Activated T-helper 1 cell treated with anti-CD3 and anti-CD28 coated beads, Interleukin-12 subunit alpha, Interleukin-12 subunit beta, Interleukin-2, Interleukin-4 antibody, amounts not matched to agents 30 ng/mL and 10 ng/mL and 1 ng/mL, durations not matched to agents 14 hours and 24 hours and 36 hours (primary cell): ENCODE measurements at places on chromosomes 12 and 14.

- DNase-seq = no peak
These were observed 30.1 kb downstream of the ATG14 start for GRCh38 chr14:55381561-55381960.

GRCh38 chr12:59742841-59743240, 147.0 kb downstream of the SLC16A7 start:
- no peak for DNase-seq

DNA sequence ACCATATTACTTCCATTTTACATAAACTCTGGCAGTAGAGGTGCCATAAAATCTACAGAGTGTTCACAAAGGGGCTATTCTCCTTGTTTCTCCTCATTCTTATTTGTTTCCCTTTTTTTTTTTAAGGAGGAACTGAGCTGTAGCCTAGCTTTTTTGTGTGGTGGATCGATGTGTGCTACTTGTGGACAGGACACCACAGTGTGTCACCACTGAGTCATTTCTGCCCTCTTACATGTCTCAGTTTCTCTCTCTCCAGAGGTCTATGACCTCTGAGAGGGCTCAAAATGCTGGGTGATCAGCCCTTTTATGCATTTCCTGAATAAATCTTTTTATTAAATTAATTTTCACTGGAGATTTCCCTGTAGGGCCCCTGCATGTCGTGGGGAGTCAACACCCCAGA, 370.2 kb downstream of the ADGRD1 start:
- DNase-seq = no peak

DNA sequence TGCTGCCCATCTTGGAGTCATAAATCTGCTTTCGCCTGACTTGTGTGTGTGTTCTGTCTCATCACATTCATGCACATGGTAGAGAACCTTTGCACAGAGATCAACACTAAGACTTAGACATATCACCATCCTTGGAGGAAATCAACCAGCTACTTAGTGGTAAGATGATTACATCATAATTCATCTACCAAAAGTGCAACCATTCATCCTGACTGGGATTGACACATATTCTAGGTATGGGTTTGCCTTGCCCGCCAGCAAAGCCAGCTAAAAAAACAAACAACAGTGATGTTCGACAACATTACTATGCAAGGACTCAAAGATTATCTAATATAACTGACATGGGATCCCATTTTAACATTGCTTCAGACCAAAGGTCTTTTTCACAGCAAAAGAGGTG, 228.7 kb downstream of the NUAK1 start:
- DNase-seq = no peak

GRCh38 chr14:54597795-54598443, 31.0 kb downstream of the SAMD4A start:
- DNase-seq = no peak

DNA sequence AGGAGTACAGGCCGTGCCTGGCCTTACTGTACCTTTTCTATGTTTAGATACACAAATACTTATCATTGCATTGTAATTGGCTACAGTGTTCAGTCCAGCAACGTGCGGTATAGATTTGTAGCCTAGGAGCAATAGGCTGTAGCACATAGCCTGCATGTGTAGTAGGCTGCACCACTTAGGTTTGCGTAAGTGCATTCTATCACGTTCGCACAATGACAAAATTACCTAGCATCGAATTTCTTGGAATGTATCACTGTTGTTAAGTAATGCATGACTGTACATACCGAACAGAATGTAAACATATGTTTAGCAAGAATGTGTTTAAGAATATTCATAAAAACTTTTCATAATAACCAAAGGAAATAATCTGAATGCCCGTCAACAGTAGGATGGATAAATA, 31.9 kb downstream of the VRTN start:
- DNase-seq = no peak

- no peak for DNase-seq
These were observed 18.6 kb downstream of the OR6S1 start for GRCh38 chr14:20622816-20623291.

- DNase-seq = peak; percentile 67
These were observed 34.9 kb downstream of the KRT80 start for GRCh38 chr12:52156757-52157565.

- DNase-seq = no peak
These were observed 72.2 kb downstream of the SPTB start for GRCh38 chr14:64807551-64807950.

DNA sequence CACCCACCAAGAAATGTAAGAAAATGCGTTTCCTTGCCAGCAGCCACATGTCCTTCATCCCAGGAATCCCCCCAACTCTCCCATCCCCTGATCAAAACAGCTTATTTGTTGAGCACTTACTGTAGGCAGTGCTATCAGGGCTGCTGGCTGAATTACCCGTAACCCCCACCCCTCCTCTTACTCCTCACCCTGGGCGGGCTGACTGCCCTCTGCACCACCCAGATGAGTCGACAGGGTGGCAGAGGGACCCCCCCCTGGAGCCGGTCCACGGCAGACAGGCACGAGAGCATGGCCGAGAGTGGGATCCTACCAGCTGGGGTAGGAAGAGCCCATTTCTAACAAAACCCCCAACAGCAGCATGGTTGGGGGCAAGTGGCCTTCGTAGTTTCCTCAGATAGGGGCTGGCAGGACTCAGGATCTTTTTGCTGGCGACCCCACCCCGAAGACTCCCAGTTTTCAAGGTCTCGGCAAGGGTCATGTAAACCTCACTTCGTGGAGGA, 1.1 kb upstream of the RHOF start:
- DNase-seq = no peak

DNA sequence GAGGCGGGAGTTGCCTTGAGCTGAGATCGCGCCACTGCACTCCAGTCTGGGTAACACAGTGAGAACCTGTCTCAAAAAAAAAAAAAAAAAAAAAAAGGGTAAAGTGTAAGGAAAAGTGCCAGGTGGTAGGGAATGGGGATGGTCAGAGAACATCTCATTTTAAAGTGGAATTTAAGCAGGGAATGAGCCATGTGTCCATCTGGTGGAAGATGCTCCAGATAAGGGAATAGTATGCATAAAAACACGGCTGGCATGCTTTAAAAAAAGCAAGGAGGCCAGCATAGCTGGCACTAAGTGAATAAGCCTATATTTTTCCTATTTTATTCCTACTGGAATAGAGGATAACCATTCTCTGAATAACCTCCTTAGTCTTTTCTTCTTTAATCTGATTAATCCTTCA, 33.7 kb downstream of the FAM186A start:
- DNase-seq = no peak

DNA sequence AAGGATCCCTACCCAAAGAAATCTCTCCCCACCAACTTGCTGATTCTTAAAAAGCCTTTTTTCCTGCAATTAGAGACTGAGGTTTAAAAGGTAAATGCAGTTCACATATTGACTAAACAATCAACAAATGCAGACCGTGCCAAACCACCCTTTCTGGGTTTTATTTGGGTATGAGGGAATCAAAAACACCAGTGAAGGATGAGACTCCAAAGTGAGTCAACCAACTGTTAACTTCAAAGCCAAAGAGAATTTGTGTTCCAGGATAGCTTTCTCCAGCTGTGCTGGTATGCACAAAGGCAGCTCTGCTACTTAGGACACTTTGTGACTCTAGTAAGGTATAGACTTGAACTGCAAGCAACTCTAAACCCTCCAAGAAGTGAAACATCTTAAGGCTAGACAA, 39.4 kb downstream of the RPS29 start:
- no peak for DNase-seq

DNA sequence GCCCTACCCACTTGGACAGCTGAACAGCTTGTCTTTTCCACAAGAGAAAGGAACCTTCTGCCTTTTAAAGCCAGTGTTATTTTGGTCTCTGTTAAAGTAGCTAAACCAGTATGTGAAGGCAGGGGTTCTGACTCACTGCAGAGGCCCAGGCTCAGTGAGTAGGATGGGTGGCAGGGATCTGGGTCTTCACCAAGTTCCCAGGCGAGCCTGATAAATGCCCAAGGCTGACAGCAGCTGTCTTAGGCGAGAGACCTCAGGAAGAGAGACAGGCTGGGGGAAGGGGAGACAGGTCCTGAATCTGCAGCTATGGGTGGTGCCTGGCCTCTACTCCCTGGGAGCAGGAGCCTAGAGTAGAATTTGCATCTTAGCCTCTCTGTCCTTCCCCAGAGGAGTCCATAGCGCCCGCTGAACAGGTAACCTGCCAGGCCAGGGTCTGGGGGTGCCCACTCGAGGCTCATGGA, 18.1 kb upstream of the KIF26A start:
- no peak for DNase-seq

DNA sequence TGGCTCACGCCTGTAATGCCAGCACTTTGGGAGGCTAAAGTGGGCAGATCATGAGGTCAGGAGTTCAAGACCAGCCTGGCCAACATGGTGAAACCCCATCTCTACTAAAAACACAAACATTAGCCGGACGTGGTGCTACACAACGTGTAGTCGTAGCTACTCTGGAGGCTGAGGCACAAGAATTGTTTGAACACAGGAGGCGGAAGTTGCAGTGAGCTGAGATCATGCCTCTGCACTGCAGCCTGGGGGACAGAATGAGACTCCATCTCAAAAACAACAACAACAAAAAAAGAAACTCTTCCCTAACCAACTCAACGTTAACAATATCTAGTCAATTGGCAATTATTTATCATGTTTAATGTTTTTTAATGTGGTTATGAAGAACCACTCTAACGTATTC, 89.3 kb downstream of the EPS8 start:
- no peak for DNase-seq

DNA sequence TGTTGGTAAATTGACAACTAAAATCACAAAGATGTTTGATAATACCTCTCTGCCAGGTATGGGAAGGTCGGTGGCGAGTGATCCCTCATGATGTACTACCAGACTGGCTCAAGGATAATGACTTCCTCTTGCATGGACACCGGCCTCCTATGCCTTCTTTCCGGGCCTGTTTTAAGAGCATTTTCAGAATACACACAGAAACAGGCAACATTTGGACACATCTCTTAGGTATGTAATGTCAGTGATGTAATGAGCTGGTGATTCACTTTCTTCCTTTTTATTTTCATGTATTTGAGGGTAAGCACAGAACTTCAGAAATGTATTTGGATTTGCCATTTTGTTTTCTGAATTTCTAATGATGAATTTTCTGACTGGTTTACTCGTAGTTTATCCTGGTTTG, 42.6 kb upstream of the LRTM2 start:
- no peak for DNase-seq

DNA sequence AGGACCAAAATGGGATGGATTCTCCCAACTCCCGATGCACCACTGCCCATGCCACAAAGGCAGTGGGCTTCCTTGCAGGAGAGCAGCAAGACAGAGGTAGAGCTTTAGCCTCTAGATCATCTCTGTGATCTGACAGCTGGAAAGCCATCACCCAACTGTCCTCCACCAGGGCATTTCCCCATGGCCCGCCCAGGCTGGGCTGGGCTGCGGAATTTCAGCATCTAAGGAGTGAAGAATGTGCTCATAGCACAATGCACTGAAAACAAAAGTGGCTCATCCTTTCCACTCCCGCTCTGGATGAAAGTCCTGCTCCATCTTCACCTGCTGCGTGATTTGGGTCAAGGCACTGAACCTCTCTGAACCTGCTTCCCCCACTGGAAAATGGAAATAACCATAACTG, 5.6 kb downstream of the SYNE3 start:
- no peak for DNase-seq

- no peak for DNase-seq
These were observed 3.9 kb upstream of the PPP1R12A start for GRCh38 chr12:79938843-79939242.
